PC-9 (cell line): ENCODE measurements at places on chromosomes 3 and 15. TPM values are rescaled to one million over a fixed set of nuclear protein-coding genes. Genes with fewer than 3 reads are reported as not detected.
A peak's percentile ranks its signal among the peaks of the same experiment; 100 is the strongest.

GRCh38 chr3:55621026-55621422, 133.9 kb upstream of the WNT5A start:
- H3K4me3 ChIP-seq = peak overlapping the region; percentile 21; the same call in 1 of the 2 replicates
- H3K36me3 ChIP-seq = peaks cover 5% of the 10 kb centered on the region; the same call in 1 of the 2 replicates
- DNase-seq = no peak
- peaks cover 88% of the 10 kb centered on the region for H3K4me1 ChIP-seq
- H3K27ac ChIP-seq = peak overlapping the region; percentile 100

DNA sequence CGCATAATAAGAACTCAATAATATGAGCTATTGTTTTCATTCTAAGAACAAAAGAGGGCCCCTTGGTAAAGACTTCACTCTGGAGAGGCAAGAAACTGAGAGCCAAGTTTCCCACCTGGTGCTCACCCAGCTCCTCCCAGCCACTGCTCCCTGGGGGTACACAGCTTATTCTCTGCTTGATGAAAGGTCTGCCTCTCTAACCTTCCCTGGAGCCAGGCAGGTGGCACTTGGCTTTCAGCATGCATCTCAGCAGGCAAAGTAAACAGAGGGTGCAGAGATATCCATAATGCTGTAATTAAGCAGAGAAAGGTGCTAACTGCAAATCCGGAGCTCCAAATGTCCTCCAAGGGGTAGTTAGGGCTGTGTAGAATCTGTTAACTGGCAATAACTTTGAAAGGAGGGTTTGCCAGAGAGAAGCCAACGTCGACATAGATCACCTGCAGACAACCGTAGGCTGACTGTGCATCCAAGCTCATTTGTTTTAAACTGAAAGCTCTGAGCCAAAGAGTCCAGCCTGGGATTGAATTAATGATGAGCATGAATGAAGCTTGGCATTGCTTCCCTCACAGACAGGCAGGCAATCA, 159.6 kb upstream of the PROK2 start:
- H3K4me1 ChIP-seq = no peaks in the 10 kb centered on the region
- no peaks in the 10 kb centered on the region for H3K36me3 ChIP-seq
- H3K27ac ChIP-seq = no peak overlapping the region
- peaks cover 18% of the 10 kb centered on the region for H3K27me3 ChIP-seq
- no peak for DNase-seq

LYZL4 gene
- not detected in 2 replicates for total RNA-seq

DUOXA1 gene
- total RNA-seq = 0.33 and 0.75 TPM in 2 replicates
